ENCODE measurements at places on chromosomes 5 and 9. TPM values are rescaled to one million over a fixed set of nuclear protein-coding genes. Genes with fewer than 3 reads are reported as not detected.

DNA sequence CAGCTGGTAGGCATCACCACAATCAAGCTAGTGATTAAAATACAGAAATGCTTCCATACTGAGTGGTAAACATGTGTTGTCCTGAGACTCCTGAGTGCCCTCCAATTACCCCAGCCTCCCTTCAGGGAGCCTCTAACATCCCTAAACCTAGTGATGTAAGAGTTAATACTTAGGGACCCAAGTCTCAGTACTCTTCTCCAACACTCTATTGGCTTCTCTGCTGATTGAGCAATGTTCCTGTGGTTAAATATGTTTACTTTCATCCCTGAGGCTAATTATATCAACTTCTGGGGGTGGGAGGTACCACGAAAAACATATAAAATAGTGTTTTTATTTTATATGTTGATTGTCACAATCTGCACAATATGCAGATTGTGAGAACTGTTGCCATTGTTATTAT lies 5.0 kb downstream of the GRXCR2 start:
- DNase-seq = no peak

GRCh38 chr5:135951807-135952206 lies 3.0 kb downstream of the LECT2 start:
- peak; percentile 33 for DNase-seq

DNA sequence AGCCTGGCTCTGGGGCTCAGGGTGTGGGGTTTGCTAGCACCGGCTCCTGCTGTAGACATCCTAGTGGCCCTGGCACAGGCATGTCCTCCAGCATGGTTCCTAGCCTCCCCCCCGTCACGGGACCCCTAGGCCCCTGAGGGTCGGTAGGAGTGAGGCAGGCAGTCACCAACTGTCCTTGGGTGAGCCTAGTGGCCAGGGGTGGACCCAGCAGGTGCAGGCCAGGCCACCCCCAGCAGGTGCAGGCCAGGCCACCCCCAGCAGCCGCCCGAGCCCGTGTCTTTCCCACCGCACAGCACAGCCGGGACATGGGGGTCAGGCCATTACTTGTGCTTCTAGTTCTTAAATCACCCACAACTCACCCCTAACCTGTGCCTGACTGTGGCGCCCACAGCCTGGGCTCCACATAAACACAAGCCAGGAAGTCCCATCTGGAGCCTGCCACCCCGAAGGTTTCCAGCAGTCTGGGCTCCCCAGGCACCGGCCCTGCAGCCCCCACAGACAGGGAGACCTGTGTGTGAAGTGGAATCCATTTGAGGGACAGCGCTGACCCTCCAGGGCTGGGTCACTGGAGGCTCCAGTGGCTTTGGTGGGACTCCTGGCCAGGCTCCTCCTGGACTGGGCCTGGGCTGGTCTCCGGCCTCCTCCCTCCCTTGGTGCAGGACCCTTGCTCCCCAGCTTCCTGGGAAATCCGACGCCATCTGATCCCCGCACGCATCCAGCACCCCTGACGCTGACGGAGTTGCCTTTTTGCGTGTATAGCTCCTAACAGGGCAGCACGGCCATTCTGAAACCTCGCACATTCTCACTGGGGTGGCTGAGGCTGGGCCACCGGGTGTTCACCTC lies 114.1 kb upstream of the LPCAT1 start:
- no peak for DNase-seq

DNA sequence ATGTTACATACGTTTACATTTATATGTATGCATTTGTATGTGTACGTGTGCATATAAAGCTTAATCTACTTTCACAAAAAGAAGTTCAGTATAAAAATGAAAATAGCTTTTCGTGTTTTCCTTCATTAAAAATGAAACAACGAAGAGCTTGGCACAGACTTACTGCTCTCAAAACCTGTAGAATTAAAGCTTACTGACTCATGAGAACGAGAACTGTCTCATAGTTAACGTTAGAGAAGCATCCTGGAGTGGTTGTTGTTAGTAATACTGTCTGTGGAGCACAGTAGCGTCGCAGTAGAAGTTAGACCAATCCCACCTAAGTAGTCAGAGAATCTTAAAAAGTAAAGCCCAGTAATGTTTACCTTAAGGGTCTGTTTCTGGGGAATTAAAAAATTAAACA lies 1.3 kb downstream of the MAT2B start:
- DNase-seq = no peak

GRCh38 chr9:95529910-95530309 lies 13.1 kb upstream of the PTCH1 start:
- DNase-seq = no peak

DNA sequence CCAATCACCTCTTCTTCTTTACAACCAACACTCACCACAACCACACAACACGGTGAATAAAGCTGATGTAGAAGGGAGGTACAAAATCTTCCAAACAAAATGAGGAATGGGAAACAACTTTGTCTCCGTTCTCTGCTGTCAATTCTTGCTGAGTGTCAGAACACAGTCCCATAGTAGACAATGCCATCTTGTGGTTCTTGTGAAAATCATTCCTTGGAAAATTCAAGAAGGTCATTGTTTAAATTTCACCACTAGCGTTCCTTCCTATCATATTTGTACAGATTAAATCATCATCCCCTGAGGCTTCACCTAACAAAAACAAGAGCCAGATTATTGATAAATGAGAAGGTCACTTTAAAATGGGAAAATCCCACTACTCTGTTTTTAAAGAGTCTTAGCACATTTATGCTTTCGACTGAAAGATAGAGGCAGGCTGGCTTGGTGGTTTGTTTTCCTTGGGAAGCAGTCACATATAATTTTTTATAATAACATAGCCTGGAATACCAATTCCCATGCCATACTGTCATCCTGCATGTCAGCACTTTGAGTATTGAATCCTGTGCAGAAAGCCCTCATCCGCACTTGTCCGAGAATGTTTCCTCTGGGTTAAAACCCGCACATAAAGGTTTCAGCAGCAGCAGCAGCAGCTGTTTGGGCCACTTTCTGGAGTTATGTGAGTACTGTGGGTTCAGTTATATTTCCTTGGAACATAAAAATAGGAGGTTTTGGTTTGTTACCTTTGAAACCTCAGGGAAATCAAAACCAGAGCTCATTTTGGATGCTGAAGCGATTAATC lies 395.0 kb upstream of the SMARCA2 start:
- no peak for DNase-seq

- no peak for DNase-seq
Observed at GRCh38 chr9:125233678-125234077, 7.5 kb downstream of the HSPA5 start.

GRCh38 chr5:138139781-138140090 lies 508 bp upstream of the NME5 start:
- DNase-seq = no peak

- no peak for DNase-seq
Observed at GRCh38 chr5:135154197-135154596, 120.2 kb upstream of the PITX1 start.

- peak; percentile 22 for DNase-seq
Observed at GRCh38 chr9:136437839-136438547, 1.7 kb downstream of the INPP5E start.

DNA sequence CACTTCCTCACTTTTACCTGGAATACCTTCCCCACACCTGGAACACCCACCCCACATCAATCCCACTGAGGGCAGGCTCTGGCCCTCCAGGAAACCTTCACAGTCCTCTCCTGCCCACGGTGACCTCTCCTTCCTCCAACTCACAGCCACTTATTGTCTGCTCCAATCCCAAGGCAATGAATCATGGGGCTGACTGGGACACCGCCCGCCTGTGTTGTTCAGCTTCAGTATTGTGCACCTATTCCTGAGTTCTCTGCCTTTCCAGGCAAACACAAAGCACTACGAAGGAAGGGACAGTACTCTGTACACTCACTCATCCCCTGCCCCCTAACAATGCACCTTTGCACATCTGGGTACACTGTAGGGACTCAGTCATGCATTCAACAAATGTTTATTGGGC lies 7.3 kb downstream of the PCDH1 start:
- peak; percentile 46 for DNase-seq

GRCh38 chr5:174687503-174687902 lies 36.9 kb upstream of the MSX2 start:
- no peak for DNase-seq

- DNase-seq = no peak
Observed at GRCh38 chr9:128145536-128145935, 3.7 kb upstream of the LCN2 start.

HAND1 gene
- 7.8 TPM for polyA plus RNA-seq

CTSV gene
- polyA plus RNA-seq = 19.9 TPM

SGCD gene
- polyA plus RNA-seq = 9.0 TPM

MLANA gene
- 0.54 TPM for polyA plus RNA-seq

SPATA6L gene
- polyA plus RNA-seq = 7.2 TPM

PCDHB15 gene
- polyA plus RNA-seq = 3.0 TPM

PHYHD1 gene
- polyA plus RNA-seq = 19.0 TPM

All from large intestine (tissue), 12 donors.